ENCODE measurements at places on chromosomes 7 and 10.

GRCh38 chr7:7769710-7770627, 51.6 kb upstream of the RPA3 start:
- DNase-seq: no peak

GRCh38 chr10:58508316-58508715, 4.4 kb upstream of the BICC1 start:
- no peak for DNase-seq

DNA sequence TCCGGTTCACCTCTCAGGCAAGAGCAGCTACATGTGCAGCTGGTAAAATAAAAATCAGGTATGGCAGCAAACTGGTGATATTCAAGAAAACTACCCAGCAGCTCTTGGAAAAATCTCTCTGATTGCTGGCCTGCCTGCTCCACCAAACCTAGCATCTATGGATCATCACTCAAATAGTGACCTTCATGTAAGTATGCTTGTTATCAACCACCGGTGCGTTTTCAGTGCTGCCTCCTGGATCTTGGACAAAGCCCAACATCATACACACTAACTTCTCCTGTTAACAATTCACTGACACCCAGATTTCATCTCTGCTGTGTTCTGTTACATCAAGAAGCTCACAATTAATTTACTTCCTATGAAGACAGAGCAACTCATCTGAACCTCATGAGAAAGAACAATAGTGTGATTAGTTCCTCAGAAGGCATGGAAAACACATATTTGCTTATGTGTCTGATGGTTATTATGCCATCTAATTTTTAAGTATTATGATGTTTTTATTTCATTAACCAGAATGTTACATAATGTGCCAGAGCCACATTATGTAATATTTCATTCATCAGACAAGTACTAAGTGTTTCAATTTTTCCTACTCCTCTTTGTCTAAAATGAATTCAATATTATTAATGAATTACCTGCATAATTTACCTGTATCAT, 8.8 kb downstream of the CDK6 start:
- no peak for DNase-seq

DNA sequence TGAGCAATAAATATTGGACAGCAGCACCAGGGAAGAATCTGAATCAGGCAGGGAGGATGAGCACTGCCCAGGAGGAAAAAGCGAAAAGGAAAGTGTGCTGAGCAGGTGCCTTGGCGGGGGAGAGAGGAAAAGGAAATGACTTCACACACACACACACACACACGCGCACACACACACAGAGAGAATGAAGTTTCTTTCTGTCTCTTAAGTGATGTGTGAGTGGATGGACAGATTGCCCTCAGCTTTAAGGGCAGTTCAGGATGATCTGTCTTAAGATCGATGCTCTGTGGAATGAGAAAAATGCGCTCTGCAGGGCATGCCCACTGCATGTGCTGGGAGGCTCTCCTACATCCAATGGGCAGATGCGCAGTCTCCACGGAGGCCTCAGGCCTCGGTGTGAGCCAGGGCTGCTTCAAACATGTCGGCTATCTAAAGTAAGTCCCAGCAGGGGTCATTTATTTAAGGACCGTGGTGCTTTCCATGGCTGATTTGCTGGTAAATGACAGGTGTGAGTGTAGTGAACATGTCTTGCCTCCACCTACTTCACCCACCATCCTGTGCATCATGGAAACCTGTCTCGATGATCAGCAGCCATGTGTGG, 2.5 kb upstream of the ACBD5 start:
- peak; percentile 94 for DNase-seq

GRCh38 chr7:140746751-140747150, 50.2 kb downstream of the NDUFB2 start:
- no peak for DNase-seq

DNA sequence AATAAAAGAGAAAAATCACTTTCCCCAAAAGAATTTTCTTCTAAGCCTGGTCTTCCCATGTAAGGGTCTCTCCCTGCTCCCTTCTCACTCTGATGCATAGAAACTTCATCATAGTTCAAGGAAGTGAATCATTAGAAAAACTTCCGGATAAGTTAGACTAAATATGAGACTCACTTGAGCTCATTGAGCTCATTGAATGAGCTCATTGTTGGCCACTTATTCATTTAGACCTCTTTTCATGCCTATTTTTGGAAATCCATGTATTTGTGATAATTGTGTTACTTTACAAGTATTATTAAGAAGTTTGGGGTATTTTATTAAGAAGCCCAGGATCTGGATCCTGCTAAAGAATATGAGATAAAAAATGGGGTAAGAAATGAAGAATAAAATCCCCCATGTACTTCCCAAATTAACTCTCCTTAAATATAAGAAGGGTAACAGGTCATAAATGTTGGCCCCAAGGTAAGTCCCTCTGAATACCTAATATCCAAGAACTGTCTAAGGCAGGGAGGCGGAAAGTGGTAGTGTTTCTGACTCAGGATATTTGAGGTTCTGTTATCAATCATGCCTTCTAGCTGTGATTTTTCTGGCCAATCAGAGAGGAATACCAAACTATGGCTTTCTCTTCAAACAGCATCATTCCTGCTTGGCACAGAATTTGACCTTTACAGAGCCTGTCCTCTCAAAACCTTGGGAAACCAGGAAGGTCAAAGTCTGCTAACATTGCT, 236.5 kb upstream of the PTN start:
- no peak for DNase-seq

DNA sequence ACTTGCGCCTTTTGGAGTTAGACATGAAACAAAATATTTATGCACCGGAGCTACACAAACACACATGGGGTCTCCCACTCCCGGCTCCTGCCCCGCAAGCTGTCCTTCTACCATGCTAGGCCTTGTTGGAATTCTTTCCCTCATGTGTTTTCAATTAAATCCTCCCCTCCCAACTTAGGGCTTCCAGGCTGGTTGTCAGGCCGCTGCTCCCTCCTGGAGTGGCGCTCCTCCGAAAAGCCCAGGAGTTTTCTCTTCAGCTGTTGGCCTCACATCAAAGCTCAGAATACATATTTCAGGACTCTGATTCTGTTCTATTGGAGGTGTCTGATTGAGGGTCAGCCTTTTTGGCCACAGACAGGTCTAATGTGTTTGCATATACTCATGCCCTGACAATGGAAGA, 113.3 kb downstream of the FANK1 start:
- DNase-seq: no peak

- DNase-seq: peak; percentile 57
These were observed 151.6 kb downstream of the KIAA1217 start for GRCh38 chr10:24360282-24361127.

DNA sequence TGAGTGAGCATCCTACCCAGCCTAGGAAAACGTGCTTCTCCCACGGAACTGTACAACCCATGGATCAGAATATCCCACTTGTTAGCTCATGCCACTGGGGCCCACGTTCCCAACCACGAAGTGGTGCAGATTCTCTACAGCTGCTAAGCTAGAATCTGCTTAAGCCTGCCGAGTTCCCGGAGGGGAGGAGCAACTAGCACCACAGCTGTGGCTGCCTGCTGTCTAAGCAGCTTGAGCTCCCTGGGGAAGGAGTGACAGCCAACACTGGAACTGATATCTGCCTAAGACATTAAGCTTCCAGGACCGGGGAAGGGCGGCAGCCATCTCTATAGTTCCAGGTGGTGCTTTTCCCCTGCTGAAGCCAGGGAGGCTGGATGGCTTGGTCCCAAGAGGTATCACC, 334.7 kb upstream of the CHRM2 start:
- DNase-seq: no peak

GRCh38 chr7:18547509-18548187, 52.1 kb downstream of the HDAC9 start:
- no peak for DNase-seq

DNA sequence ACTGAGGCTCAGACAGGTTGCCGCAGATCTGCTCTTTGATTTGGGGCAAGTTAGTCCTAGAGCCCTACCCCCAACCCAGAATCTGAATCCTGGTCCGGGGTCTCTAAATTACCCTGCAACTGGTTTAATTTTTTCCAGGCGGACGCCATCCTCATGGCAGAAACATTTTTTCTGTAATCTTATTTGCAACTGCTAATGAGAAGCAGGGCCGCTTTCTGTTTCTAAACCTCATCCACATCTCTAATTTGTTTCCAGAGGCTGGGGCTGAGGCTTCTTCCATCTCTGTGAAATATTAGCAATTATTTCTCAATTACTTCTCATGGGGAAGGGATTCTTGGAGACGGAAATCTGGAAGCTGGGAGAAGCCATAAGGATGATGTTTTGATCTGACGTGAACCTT, 261.6 kb downstream of the RPS24 start:
- DNase-seq: no peak

- DNase-seq: no peak
These were observed 16.5 kb upstream of the CHN2 start for GRCh38 chr7:29177963-29178600.

DNA sequence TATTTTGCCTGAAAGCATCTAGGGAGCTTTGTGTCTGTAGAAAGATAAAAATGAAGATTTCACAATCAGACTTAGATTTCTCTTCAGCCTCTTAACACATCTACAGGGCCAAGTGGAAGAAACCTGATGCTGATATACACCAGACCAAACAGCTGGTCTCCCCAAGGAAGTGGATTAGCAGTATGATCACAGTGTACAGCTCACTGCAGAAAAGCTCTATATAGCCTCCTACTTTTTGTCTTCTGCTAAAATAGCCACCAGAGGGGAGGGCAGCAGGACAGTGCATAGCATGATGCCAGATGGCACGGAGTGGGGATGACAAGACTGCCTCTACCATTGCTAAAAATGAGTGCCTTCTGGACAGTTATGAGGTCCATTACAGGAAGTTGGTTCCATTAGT, 16.0 kb downstream of the FAM13C start:
- no peak for DNase-seq

- DNase-seq: no peak
These were observed 95.0 kb downstream of the CDCA7L start for GRCh38 chr7:21850531-21851285.

DNA sequence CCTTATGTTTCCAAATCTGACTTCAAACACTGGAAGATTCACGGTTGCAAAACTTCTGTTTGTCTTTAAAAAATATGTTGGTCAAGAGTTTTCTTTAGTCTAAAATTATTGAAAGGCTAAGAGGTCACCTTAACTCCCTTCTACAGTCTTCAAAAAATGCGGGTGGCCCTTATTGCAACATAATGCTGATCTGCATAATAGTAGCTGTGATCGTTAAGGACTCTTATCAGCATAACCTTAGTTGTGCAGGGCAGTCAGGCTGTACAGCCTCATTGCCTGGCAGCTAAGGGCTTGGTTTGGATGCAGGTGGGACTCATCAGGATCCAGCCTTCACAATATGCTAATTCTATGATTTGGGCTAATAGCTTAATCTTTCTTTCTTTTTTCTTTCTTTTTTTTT, 15.0 kb downstream of the KIAA1217 start:
- no peak for DNase-seq

- DNase-seq: no peak
These were observed 111.5 kb downstream of the CCNY start for GRCh38 chr10:35447693-35448407.

DNA sequence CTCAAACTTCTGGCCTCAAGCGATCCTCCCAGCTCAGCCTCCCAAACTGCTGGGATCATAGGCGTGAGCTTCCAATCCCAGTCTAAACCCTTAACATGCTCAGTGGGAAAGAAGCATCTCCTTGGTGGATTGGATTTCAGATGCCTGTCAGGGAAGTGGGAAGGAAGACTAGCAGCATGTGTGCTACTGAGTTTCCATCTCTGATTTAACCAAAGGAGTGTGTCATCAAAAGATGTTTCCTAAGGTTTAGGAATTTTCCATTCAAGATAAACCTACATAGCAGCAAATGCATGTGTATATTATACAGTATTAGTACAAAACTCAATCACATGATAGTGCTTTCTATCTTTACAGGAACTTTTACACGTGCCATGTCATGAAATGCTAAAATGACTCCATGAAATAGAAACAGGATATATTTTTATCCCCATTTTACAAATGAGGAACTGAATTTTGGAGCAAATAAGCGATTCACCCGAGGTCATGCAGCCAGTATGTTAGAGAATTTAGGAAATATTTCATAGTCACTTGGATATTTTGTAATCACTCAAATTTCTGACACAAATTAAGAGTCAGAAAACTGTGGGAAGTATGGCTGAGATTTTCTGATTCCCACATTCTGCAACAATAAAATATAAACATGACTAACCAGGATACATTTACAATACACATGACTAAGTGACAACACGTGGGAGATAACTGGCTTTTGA, 11.4 kb upstream of the TMEM26 start:
- no peak for DNase-seq

- no peak for DNase-seq
These were observed 75.0 kb upstream of the CTBP2 start for GRCh38 chr10:125235093-125236069.

GRCh38 chr7:141320287-141320686, 230.9 kb upstream of the AGK start:
- no peak for DNase-seq

DNA sequence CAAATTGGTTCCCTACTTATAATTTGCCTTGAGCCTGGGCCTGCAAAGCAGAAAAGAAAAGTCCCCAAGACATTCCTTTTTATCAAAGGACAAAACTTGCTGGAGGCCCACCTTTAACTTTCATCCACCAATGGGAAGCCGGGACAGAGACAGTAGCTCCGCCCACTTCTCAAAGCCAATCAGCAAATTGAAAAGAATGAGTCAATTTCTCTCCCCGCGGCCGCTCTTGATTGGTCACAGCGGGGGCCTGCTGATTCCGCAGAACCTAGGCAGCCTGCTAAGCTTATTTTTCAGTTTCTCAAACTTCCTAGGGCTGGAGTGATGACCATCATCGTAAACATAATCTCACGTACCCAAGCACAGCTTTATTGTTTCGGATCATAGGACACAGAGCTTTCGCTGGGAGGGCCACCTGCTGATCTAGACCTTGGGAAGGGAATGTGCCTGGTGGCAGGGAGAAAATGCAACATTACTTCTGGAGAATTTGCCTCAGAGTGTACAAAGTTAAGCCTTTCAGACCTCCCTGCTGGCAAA, at the start of gene SLC13A4:
Gene SLC13A4 (minus strand): TSS at position 51 of the 534 bp plus-strand sequence. CDS start 690 bp downstream, outside the sequence.
- no peak for DNase-seq

DNA sequence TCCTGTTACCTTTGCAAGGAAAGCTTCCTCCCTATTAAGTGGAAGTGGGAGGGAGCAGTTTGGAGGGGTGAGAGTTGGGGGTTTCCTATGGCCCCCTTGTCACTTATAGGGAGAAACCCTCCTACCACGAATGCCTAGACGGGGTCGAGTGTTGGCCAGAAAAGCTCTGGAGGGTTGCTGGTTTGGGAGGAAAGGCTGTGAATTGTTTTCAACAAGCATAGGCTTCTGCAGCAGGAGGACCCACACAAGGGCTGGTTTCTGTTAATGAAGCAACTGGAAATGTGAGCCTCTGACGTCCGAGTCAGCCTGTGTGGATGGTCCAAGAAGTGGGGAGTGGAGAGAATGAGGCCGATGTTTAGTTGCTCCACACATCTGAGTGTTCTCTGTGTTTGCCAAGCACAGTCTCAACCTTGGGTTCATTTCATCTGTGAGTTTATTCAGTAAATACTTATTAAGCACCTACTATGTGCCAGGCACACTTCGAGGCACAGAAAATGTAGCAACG, 37.3 kb upstream of the LEP start:
- no peak for DNase-seq

GRCh38 chr7:38105874-38106483, 72.1 kb upstream of the STARD3NL start:
- DNase-seq: peak; percentile 37

Measured in right kidney (tissue), 9 donors.